Stimulated activated CD8-positive, alpha-beta memory T cell treated with anti-CD3 and anti-CD28 coated beads, Interleukin-4, amount 100 ng/mL, for 1 hour (primary cell): ENCODE measurements at places on chromosomes 1 and 21.

DNA sequence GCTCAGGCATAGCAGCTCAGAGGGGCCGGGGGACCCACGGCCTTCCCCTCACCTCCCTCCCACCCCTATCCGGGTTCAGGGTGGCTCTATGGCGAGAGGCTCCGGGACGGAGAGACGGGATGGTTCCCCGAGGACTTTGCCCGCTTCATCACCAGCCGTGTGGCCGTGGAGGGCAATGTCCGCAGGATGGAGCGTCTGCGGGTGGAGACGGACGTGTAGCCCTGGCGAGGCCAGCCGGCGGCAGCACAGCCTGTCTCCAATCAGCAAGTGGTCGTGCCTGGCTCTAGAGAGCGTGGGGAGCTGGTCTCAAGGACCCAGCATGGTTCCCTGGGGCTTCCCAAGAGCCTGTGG lies 25.9 kb downstream of the ARHGEF16 start:
- no peak for DNase-seq

DNA sequence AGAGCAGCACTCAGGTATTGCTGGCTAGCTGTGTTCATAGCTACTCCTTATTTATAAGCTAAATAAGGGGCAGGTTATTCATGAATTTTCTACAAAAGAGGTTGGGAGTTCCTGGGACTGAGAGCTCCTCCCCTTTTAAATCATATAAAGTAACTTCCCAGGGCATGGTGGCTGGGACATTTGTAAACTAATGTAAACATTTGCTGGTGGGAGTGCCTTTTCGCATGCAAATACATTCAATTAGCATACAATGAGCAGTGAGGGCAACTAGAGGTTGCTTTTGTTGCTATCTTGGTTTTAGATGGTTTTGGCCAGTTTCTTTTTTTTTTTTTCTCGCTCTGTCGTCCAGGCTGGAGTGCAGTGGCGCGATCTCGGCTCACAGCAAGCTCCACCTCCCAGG lies 43.4 kb downstream of the GNPAT start:
- no peak for DNase-seq

DNA sequence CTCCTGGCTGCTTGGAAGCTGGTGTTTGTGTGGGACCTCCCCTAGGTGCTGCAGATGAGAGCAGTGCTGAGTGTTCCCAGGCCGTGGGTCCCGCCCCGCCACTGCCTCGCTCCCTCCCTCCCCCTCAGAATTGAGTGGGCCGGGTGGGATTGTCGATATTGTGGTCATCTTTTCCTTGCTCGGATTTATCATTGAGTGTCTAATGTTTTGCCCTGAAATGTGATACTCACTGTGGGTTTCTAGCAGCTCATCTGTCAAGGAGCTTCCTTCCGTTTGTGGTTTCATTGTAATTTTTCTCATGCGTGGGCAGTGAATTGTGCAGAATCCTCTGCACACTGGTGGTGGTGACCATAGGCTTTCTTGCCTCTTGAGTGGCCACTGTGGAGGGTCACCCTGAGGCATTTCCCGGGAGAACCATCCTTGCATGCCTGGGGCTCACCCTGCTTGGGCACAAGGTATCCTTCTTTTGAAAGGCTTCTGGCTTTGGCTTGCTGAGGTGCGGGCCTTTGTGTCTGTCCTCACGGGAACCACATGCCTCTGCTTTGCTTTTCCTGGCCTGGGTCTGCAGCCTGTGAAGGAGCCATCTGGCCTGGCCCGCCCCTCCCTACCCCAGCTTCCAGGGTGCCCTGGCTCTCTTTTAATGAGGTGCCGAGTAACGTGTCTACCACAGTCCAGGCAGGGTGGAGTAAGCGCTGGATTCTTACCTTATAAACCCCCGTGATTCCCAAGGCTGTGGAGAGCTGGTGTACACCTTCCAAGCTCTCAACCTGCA lies 25.6 kb downstream of the SLX9 start:
- no peak for DNase-seq

- DNase-seq, result no peak
These were observed 57.4 kb downstream of the PRPF38A start for GRCh38 chr1:52461821-52462220.

DNA sequence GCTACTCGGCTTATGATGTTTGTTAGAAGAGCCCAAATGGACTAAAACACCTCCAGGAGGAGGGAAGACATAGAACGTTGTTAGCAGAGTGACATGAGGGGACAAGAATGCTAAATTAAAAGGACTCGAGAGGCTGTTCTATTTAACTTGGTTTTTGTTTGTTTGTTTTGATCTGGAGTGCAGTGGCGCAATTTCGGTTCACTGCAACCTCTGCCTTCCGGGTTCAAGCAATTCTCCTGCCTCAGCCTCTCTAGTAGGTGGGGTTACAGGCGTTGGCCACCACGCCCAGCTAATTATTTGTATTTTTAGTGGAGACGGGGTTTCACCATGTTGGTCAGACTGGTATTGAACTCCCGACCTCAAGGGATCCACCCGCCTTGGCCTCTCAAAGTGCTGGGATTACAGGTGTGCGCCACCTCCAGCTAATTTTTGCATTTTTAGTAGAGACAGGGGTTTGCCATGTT lies 5.1 kb upstream of the HNRNPU start:
- DNase-seq, result no peak
